ENCODE measurements at places on chromosomes 12 and 14. TPM values are rescaled to one million over a fixed set of nuclear protein-coding genes. Genes with fewer than 3 reads are reported as not detected.

The IL23A gene
- 0.70 TPM for polyA plus RNA-seq

- DNase-seq: no peak
- H3K36me3 ChIP-seq: no peaks in the 10 kb centered on the region
- H3K4me3 ChIP-seq: no peak overlapping the region
- H3K27ac ChIP-seq: no peak overlapping the region
Measured at GRCh38 chr14:78752518-78753188, 582.5 kb downstream of the NRXN3 start.

GRCh38 chr14:32421781-32422180 is 92.7 kb downstream of the AKAP6 start:
- no peak overlapping the region for H3K4me3 ChIP-seq
- H3K27me3 ChIP-seq: no peaks in the 10 kb centered on the region
- no peaks in the 10 kb centered on the region for H3K36me3 ChIP-seq
- peaks cover 5% of the 10 kb centered on the region for H3K4me1 ChIP-seq
- no peak for DNase-seq
- H3K27ac ChIP-seq: no peak overlapping the region

DNA sequence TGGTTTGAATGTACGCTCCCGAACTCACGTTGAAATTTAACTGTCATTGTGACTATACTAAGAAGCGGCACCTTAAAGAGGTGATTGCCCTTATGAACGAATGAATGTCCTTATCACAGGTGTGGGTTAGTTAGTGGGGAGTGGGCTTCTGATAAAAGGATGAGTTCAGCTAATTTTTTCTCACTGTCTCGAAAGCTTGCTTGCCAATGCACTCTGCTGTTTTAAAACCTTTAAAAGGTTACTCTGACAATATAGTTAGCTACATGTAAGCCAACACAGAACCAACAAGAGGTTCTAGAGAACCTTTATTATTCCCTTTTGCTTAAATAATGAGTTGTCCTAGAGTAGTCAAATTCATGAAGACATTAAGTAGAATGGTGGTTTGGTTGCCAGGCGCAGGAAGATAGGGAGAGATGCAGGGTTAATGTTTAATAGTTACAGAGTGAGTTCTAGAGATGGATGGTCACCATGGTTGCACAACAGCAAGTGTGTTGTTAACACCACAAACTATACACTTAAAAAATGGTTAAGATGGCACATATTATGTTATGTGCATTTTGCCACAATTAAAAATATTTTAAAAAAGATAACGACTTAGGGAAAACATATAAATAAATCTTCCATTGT is 26.3 kb downstream of the RTN1 start:
- no peaks in the 10 kb centered on the region for H3K36me3 ChIP-seq
- no peak overlapping the region for H3K4me3 ChIP-seq
- DNase-seq: no peak
- H3K27me3 ChIP-seq: no peaks in the 10 kb centered on the region

DNA sequence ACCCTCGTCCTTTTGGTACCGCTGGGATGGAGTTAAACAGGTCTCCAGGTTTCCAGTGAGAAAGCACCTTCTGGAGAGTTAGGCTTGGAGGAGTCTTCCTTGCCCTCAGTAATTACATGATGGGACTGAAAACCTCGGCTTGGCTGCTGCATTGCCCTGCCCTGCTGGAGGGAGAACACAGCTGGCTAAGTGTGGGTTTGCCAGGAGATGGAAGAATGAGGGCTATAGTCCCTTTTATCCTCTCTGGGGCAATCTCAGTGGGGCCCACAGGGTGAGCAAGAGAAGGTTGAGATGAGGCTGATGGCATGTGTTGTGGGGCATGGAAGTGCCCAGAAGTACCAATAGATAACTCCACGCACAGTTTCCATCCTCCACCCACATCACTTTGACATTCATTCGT is 23.2 kb upstream of the MEG3 start:
- H3K4me1 ChIP-seq: peaks cover 39% of the 10 kb centered on the region
- no peak overlapping the region for H3K4me3 ChIP-seq
- no peaks in the 10 kb centered on the region for H3K36me3 ChIP-seq
- H3K27ac ChIP-seq: peak overlapping the region; percentile 87
- no peak for DNase-seq
- no peaks in the 10 kb centered on the region for H3K27me3 ChIP-seq

The ANO4 gene
- 1.2 TPM for polyA plus RNA-seq

DNA sequence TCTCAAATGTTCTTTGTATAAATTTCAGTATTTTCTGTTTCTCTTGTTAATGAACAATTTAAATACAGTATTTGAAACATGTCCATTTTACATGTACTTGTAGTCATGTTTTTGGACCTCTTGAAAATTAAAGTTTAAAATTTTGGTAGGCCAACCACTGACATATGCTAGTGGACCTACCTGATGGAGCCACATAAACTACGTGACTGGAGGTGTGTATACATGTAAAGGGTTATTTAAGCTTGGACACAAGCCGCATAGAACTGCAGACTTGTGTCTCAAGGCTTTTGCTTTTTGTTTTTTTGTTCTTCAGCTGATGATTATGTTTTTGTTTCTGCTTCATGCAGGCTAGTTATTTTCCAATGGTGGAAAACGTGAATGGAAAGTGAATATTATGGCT is 568.5 kb upstream of the MDGA2 start:
- no peaks in the 10 kb centered on the region for H3K4me1 ChIP-seq
- H3K27me3 ChIP-seq: no peaks in the 10 kb centered on the region
- no peak overlapping the region for H3K27ac ChIP-seq
- no peak for DNase-seq
- H3K36me3 ChIP-seq: no peaks in the 10 kb centered on the region
- no peak overlapping the region for H3K4me3 ChIP-seq

GRCh38 chr12:54328595-54329337 is 3.8 kb downstream of the COPZ1 start:
- H3K4me3 ChIP-seq: no peak overlapping the region
- peaks cover 28% of the 10 kb centered on the region for H3K4me1 ChIP-seq
- H3K27ac ChIP-seq: no peak overlapping the region
- H3K27me3 ChIP-seq: no peaks in the 10 kb centered on the region
- H3K36me3 ChIP-seq: peaks cover 15% of the 10 kb centered on the region

- peaks cover 64% of the 10 kb centered on the region for H3K36me3 ChIP-seq
- no peak overlapping the region for H3K27ac ChIP-seq
- DNase-seq: no peak
- no peak overlapping the region for H3K4me3 ChIP-seq
- H3K27me3 ChIP-seq: no peaks in the 10 kb centered on the region
Measured at GRCh38 chr14:67763158-67763822, 53.1 kb downstream of the ZFYVE26 start.

- no peak overlapping the region for H3K27ac ChIP-seq
- no peak for DNase-seq
- peaks cover 53% of the 10 kb centered on the region for H3K4me1 ChIP-seq
- H3K36me3 ChIP-seq: peaks cover 41% of the 10 kb centered on the region
- no peaks in the 10 kb centered on the region for H3K27me3 ChIP-seq
Measured at GRCh38 chr14:102222009-102222575, 82.4 kb downstream of the WDR20 start.

The IGF1 gene
- 26.2 TPM for polyA plus RNA-seq

DNA sequence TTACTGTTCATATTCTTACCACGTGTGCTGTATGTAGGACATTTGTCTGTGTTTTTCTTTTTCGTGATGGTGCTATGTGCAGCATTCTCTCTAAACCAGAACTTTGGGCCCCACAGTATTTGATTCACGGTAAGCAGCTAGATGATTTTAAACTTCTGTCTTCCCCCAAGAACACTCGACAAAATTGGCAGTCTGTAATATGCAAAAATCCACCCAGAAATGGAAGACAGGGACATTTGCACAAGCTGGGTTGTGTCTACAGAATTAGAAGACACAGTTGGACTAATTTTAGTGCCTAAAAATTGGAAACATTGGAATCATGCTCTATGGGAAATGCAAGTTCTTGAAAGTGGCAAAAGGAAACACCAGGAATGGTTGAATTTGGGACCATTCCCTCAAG is 24.1 kb upstream of the MED13L start:
- H3K27ac ChIP-seq: no peak overlapping the region
- H3K4me1 ChIP-seq: peaks cover 21% of the 10 kb centered on the region
- H3K36me3 ChIP-seq: no peaks in the 10 kb centered on the region
- DNase-seq: no peak
- no peak overlapping the region for H3K4me3 ChIP-seq
- no peaks in the 10 kb centered on the region for H3K27me3 ChIP-seq

DNA sequence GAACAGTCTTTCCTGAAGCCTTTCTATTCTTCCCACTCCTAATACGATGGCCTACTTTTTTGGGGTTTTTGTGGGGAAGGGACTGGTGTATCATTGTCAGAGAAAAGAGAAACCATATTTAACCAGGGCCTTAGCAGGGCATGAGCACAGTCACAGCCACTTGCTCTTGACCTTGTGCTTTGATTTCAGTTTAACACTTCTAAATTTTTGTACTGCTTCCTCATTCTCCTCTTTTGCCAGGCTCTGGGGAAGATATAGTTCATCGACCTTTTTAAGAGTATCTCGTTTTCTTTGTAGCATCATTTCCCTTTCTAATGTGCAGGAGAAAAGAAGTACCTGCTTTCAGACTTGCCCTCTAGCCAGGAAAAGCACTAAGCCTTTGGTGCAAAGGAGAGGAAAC is 2.2 kb downstream of the ZBTB1 start:
- H3K4me1 ChIP-seq: peaks cover 17% of the 10 kb centered on the region
- H3K27me3 ChIP-seq: no peaks in the 10 kb centered on the region
- H3K4me3 ChIP-seq: no peak overlapping the region
- DNase-seq: no peak
- peaks cover 3% of the 10 kb centered on the region for H3K36me3 ChIP-seq

DNA sequence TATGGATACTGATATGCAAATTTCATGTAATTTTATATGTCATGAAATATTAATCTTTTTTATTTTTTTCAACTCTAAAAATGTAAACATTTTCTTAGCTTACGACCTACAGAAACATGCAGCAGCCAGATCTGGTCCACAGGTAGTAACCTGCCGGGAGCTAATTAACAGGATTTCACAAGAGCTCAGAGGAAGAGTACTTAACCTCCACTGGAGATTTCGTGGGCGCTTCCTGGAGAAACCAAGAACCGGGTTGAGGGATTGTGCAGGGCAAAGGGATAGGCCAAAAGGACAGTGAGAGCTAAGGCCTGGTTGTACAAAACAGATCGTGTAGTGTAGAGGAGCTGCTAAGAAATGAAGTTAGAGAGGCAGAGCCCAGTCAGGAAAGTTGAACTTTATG is 315.7 kb downstream of the PAWR start:
- no peak overlapping the region for H3K4me3 ChIP-seq
- H3K36me3 ChIP-seq: no peaks in the 10 kb centered on the region
- no peak overlapping the region for H3K27ac ChIP-seq
- H3K27me3 ChIP-seq: no peaks in the 10 kb centered on the region
- DNase-seq: no peak

The IL25 gene
- polyA plus RNA-seq: not detected

DNA sequence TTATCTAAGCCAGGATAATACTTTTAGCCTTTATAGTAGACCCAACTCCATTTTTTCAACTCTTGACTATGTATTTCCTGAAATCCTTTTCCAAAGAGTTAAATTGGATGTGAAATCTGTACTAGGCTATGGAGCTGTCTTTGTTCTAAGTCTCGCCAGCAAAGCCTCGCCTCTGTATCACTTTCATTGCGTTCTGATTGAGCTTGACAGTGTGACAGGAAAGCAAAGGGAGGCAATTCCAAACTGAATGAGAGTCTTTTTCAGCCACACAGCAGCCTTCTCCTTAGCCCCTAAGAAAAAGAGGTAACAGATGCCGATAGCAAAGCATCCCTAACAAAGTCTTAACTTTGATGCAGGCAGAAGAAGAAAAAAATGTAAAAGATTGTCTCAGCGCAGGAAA is 154.6 kb upstream of the OTX2 start:
- no peaks in the 10 kb centered on the region for H3K36me3 ChIP-seq
- H3K27me3 ChIP-seq: no peaks in the 10 kb centered on the region
- no peaks in the 10 kb centered on the region for H3K4me1 ChIP-seq

The GALNT9 gene
- 2.5 TPM for polyA plus RNA-seq

All from muscle of leg (tissue), 16 donors.